ENCODE measurements at places on chromosomes 6 and 20.

DNA sequence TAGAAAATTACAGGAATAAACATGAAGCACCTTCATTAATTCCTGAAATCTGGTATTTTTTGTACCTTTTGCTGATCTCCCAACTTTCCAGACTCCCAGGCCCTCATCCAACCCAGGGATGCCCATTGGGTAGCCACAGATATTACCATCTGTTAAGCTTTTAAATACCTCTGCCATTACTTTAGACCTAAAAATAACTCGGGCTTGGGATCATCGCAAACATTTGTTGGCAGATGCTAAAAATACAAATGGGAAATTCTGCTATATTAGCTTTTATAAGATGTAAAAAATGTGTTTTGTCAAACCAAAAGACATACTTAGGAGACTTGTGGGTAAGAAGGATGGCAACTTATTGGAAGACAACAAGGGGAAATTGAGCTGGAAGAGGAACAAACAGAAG, 376.1 kb downstream of the CENPW start:
- DNase-seq: no peak

DNA sequence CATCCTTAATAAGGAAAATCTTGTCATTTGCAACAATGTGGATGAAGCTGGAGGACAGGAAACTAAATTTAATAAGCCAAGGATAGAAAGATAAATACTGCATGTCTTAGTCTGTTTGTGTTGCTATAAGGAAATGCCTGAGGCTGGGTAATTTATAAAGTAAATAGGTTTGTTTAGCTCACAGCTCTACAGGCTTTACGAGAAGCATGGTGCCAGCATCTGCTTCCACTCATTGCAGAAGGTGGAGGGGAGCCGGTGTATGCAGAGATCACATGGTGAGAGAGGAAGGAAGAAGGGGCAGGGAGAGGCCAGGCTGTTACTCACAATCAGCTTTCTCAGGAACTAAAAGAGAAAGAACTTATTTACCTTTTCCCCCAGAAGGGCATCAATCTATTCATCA, 118.9 kb upstream of the SMLR1 start:
- no peak for DNase-seq

DNA sequence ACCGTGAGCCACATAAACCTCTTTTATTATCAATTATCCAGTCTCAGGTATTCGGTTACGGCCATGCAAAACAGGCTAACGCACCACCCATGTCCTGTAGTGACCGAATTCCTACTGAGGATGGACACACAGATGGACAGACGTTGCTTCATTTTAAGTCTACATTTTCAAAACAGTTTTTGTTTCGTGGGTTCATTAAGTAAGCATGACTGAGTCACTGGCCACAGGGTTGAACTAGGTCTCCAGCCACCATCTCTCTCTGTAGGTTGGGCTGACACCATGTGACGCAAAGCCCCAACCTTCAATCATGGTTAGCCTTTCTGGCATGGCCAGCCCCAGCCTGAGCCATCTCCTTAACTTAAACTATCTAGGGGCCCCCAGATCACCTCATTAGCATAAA, 110.0 kb upstream of the SLC22A23 start:
- DNase-seq: no peak

DNA sequence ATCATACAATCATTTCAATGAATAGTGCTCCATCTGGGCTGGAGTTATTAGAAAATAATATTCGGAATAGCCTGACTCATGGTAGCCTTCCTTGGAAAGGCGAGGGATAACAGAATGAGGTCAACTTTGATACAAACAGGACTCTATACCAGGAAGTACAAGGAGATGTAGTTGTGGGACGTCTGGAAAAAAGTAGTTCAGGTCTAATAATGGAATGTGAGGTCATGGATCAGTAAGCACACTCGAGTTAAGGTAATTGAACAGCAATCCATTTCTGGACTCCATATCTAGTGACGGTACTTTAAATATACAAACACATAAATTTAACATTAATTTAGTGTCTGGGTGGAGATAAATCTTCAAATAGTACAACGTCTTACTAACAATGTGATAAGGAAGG, 1204.0 kb upstream of the ADGRB3 start:
- no peak for DNase-seq

DNA sequence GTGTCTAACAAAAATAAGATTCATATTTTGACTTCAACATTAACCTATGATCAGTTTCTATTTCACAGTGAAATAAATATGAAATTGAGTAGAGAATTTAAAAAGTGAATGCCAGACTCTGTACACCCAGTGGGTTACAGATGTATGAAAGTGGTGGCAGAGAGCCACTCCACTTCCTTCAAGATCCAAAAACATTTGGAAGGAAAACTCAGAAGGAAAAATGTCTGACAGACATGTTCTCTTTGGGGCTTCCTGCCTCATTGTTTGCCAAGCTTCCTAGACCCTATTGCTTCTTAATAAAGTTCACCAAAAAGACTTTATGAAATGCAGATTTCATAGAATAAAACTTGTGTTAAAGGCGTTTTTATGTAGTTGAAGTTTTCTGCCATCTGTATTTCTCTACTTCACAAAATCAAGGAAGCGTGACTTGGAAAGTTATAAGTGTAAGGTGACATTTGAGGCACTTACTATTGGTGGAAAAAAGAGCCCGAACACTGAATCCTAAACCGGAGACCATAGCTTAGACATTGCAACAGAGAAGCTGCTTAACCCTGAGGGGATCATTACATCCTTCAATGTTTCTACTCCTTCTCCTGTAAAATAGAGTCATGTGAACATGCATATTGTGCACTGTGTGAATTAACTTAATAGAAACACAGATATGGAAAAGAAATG, 12.8 kb downstream of the HMGCLL1 start:
- no peak for DNase-seq
